WTC11 (cell line): ENCODE measurements at places on chromosomes 12 and 14. TPM values are rescaled to one million over a fixed set of nuclear protein-coding genes. Genes with fewer than 3 reads are reported as not detected.

DNA sequence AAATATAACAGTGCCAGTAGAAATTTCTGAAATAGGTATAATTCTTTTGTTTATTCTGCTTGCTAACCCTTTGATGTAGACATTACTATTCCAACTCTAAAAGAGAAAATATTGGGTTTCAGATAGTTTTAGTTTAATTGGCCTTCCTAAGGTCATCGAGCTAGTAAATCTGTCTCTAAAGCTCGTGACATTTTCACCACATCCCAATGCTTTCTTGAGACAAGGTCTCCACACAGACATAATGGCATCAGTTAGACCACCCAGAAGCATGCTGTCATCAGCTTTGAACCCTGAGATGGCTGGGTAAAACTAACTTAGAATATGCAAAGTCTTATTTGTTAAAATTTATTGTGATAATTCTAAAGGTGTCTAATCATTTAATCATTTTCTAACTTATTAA, 52.0 kb downstream of the PIK3C2G start:
- DNase-seq, result no peak
- H3K36me3 ChIP-seq, result no peaks in the 10 kb centered on the region
- no peak overlapping the region for H3K4me3 ChIP-seq
- H3K27me3 ChIP-seq, result no peaks in the 10 kb centered on the region

The GPD1 gene
- 0.39 to 0.77 TPM (median 0.62 TPM) in 3 replicates for total RNA-seq

GRCh38 chr14:36579001-36579555, 3.3 kb downstream of the NKX2-8 start:
- no peaks in the 10 kb centered on the region for H3K36me3 ChIP-seq
- H3K27me3 ChIP-seq, result no peaks in the 10 kb centered on the region; the same call in 1 of the 2 replicates
- H3K4me3 ChIP-seq, result no peak overlapping the region
- H3K4me1 ChIP-seq, result peaks cover 21% of the 10 kb centered on the region
- no peak overlapping the region for H3K27ac ChIP-seq
- no peak for DNase-seq

DNA sequence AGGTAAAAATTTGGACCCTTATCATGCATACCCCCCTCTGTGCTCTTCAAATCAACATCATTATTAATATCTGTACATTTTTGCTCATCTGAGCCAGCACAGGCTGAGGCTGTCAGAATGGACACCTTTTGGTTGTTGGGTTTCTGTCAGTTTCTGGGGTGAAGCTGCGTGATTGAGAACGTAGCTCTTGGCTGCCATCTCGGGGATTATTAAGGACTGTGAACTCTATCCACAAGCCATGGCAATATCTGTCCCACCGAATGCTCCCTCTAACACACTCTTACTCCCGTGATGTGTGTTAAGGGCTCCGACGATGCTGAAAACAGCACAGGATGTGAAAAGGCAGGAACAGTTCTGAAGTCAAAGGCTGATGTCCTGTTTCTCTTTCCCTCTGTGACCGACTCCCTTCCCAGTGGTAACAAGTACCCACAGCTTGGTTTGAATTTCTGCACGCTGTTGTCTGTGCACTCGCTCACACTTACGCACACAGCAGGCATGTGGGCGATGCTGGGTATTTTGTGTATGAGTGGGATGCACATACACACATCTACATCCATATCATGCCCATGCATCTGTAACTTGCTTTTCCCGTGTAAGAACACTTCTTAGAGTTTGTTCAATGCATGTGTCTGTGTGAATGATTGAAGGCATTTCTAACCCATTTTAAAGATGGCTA, 405.6 kb downstream of the TMEM121 start:
- H3K27ac ChIP-seq, result no peak overlapping the region
- DNase-seq, result no peak
- peaks cover 16% of the 10 kb centered on the region; the same call in 1 of the 2 replicates for H3K27me3 ChIP-seq
- H3K4me3 ChIP-seq, result no peak overlapping the region
- peaks cover 67% of the 10 kb centered on the region for H3K36me3 ChIP-seq
- no peaks in the 10 kb centered on the region for H3K4me1 ChIP-seq
